Posterior cingulate gyrus (tissue), 11 donors: ENCODE measurements at places on chromosomes 7 and 10.

- peak; percentile 92 for DNase-seq
Measured at GRCh38 chr10:72254813-72255568, 18.7 kb upstream of the DDIT4 start.

- DNase-seq, result no peak
Measured at GRCh38 chr7:141663081-141663849, 38.7 kb downstream of the DENND11 start.

GRCh38 chr7:29340696-29341095 is 146.1 kb downstream of the CHN2 start:
- DNase-seq, result no peak

DNA sequence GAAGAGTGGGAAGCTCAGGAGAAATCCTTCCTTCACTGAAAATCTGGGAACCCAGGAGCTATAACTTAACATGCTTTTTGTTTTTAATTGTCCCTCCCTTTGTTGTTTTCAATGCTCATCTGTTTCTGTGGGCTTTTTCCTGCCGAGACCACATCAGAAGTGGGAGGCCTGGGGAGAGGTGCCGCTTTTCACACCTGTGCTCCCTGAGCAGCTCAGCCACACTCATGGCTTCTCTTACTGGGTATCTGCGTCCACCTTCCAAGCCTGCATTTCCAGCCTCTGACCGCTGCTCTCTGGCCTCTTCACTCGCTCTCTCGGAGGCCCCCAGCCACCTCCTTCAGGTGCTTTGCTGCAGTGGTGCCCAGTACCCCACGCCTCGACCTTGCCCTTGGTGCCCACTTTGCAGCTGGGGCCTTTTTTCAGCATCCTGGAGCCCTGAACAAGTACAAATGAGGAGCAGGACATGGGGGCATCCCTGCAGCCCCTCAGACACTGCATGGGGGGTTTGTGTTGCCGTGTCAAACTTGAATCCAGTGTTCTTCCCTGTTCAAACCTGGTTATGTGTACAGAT is 9.9 kb downstream of the C7orf57 start:
- no peak for DNase-seq

DNA sequence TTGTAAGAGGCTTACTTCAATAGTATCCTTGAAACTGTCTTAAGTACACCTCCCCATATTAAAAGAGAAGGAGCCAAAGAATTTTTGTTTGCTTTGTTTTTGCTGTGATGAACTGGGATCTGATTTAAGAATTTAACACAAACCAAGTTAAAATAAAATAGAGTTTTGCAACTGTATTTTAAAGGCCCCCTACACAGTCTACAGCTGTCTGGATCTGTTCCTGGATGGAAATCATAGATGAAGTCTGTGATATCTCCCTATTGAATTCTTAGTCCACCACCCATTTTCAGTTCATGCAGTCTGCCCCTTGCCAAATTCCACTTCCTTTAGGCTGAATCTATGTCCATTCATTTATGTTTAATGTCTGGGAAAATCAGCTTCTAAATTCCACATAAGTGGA is 169.8 kb upstream of the MEOX2 start:
- no peak for DNase-seq

GRCh38 chr10:66910671-66911070 is 15.2 kb upstream of the LRRTM3 start:
- no peak for DNase-seq

DNA sequence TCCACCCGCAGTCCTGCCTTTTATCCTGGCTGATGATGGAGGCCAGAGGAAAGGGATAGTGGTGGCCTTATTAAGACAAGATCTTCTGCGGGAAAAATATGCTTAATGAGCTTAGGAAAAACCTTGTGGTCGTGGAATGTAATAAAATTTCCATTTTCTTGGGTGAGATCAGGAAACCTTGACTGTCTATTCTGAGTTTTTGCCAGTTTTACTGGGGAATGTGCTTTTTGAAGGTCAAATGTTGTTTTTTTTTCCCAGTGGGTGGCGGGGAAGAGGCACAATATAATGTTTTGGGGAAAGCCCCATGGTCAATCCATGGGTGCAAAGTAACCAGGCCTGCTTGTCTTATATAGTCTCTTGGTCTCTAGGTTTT is 118.5 kb downstream of the CREB5 start:
- DNase-seq, result no peak

GRCh38 chr7:136067277-136067676 is 90.1 kb upstream of the MTPN start:
- no peak for DNase-seq

- DNase-seq, result no peak
Measured at GRCh38 chr7:108120196-108120595, 10.0 kb downstream of the LAMB4 start.

DNA sequence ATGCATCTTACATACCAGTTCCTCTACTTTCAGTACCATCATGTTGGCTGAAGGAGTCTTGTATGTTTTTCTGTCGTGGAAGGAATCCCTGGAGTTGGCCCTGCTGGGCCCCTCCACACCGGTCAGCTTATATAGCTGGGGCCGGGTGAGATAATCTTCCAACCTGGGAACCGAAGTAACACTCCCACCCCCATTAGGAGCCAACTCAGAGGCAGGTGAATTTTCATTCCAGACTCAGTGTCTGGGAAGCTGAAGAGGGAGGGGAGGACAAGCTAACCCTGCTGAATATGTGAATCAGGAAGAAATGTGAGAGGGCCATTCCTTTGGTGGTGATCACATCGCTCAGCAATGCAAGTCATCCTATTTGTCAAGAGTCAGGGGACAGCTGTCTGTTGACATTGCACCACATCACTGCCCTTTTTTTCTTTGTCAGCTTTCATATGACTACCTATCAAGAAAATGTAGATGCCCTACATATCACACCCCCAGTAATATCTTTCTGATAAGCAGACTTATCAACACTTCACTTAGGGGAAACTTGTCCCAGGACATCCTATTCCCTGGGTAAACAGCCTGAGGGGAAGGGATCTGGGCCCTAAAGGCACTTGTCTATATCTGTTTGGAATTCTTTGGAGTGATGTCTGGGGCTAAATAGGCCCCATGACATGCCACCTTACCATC is at the start of gene ANKRD1:
ANKRD1 (minus strand) TSS at position 102 of the 681 bp plus-strand sequence; CDS start at position 42, 60 bp downstream.
- DNase-seq, result no peak

GRCh38 chr10:132010483-132010882 is 28.8 kb upstream of the BNIP3 start:
- no peak for DNase-seq

DNA sequence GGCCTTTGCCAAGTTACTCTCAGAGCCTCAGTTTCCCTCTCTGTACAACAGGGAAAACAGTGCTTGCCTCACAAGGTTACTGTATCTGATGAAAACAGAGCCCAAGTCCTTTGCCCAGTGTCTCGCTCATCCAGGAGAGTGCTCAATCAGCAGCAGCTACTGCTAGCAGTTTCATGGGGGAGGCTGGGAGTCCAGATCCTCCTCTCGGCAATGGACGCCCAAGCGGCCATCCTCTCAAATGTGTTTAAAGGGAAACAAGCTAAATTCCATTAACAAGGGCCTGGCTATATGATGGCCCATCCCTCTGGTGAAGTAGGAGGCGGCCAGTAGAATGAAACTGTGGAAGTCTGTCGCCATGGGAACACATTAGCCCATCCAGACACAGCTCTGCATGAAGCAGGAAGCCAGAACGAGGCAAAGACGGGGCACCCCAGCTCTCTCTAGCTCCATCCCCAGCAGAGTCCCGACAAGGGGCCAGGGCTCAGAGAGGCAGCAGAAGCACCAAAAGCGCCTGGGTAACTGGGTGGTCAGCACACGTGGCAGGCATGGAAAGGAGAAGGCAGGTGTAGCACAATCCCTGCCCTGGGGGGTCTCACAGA is 35.2 kb downstream of the FAM53B start:
- no peak for DNase-seq

DNA sequence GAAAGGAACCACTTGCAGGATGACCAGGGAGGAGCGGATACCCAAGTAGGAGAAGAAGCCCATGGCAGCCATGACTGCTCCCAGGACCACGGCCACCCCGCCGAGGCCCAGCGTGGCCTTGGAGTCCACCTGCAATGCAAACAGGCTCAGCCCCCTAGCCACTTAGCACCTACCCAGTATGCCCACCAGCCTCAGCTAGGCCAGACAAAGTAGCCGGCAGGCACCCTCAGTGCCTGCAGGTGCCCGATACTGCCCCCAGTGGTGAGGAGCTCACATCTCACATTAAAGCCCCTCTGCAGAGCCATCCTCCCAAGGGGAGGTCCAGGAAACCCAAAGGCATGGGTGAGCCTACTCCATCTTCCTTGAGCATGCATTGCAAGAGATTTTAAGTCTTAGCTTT is 6.6 kb downstream of the NPC1L1 start:
- DNase-seq, result no peak

DNA sequence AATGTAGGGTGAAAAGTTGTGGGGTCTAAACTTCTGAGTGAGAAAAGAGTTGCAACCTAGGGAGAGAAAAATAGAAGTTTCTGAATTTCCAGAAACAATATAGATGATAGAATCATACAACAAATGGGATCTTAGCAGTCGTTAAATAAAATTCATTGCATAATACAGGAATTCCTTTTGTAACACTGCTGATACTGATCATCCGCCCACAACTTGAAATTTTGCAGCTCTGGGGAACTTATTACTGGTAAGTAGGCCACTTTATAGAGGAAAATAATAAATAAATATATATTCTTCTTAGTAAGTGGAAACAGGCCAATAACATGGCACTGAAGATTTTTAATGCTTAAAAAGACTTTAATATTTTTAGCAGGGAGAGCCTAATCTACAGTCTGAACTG is 81.9 kb upstream of the SMIM30 start:
- DNase-seq, result no peak

GRCh38 chr7:70338015-70338414 is 739.7 kb downstream of the AUTS2 start:
- DNase-seq, result no peak

- no peak for DNase-seq
Measured at GRCh38 chr7:130275826-130276297, 9.2 kb downstream of the CPA2 start.

GRCh38 chr10:132519382-132520176 is 18.0 kb upstream of the INPP5A start:
- DNase-seq, result peak; percentile 70

- DNase-seq, result no peak
Measured at GRCh38 chr10:96072674-96073073, 29.3 kb downstream of the CCNJ start.

GRCh38 chr10:109880886-109881768 is 42.2 kb downstream of the XPNPEP1 start:
- DNase-seq, result no peak

DNA sequence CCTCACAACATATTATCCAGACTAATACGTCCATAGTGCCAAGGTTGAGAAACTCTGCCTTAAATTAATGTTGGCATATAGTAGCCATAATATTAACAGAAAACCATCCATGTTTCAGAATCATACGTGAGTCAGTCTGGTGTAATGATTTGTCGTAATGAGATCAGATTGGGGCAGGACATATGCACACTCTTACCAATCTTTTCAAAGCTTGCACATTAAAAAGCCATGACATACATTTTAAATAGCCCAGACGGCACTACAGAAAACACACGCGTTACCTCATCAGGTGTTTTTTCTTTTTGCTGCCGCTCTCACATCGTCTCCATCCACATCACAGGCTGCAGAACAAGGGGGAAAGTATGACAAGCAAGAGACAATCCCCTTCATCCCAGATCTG is 211.6 kb downstream of the NEBL start:
- no peak for DNase-seq

DNA sequence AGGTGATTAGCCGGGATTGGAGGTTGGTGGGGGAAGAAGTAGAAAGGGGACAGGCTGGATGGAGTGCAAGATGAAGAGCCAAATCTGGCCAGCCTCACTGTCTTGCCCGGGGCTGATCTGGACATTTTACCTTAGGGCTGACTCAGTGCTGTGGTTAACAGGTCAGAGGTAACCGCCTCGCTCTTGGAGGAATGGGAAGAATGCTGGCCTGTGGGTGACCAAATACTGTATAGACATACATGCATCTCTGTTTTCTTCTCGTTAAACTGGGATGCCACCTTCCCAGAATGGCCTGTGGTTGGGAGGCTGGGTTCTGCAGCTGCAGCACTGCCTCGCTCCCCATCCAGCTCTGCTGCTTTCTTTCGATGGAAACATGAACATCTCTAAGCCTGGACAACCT is 120.0 kb downstream of the SEC23IP start:
- DNase-seq, result no peak

DNA sequence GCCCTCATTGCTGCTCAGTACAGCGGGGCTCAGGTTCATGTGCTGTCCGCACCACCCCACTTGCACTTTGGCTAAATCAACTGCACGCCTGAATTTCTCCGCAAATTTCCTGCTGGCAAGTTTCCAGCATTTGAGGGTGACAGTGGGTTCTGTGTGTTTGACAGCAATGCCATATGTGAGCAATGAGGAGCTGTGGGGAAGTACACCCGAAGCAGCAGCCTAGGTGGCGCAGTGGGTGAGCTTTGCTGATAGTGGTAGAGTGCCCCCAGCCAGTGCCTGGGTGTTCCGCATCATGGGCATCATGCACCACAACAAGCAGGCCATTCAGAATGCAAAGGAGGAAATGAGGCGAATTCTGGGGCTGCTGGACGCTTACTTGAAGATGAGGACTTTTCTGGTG is 103.9 kb upstream of the POT1 start:
- no peak for DNase-seq

DNA sequence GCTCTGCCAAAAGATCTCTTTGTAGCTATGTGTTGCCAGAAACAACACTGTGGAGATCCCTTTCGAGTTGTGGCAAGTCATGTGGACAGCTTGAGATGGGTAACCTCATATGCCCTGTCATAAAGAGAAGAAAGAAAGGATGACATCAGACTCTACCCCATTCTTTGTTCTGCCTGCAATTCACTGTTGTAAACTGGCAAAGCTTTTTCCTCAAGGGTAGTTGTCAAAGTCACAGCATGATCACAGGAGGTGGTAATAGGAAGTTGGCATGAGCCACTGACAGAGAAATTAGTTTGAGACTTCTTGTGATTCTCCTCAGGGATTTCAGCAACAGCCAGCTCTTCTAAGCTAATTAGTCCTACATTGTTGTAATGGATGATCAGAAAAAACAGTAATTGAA is 19.4 kb upstream of the MINDY3 start:
- no peak for DNase-seq

- DNase-seq, result peak; percentile 79
Measured at GRCh38 chr7:116525298-116525912, 569 bp downstream of the CAV1 start.

GRCh38 chr7:44285561-44285960 is 39.8 kb downstream of the CAMK2B start:
- peak; percentile 8 for DNase-seq
